Posterior vena cava (tissue), 2 donors: ENCODE measurements at places on chromosomes 1 and 21. TPM values are rescaled to one million over a fixed set of nuclear protein-coding genes. Genes with fewer than 3 reads are reported as not detected.

GRCh38 chr1:6097117-6097595, 51.5 kb downstream of the KCNAB2 start:
- no peak for DNase-seq

DNA sequence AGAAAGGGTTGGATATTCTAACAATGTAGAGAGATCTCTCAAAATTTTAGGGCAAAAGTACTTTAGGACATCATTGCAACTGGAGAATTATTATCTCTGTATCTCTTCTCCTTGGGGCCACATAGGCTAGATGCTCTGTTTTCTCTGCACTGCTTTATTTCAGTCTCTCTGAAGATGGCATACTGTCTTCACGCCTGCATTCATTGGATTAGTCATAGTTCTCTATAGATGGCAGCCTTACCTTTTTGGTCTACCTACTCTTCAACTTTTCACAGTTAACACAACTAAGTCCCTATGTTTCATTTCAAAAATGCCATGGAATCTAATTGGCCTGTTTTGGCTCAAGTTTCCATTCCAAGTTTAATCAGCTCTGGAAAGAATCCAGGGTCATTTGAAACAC, 1623.3 kb upstream of the B3GALT2 start:
- DNase-seq: no peak

DNA sequence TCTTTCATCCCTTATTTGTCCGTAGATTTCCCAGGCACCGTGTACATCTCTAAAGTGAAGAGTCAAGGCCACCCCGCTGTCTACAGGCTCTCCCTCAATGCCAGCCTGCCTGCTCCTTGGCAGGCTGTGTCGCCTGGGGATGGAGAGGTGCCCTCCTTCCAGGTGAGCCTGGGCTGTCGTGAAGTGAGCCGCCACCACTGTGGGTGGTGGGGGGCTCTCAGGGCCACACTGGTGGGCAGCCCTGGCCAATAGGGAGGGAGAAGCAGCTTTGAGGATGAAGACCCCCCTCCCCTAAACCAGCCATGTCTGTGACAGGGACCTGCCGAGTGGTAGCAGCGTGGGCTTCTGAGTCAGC, 46.2 kb downstream of the DISP3 start:
- DNase-seq: peak; percentile 35

GRCh38 chr1:13900583-13900982, 200.6 kb downstream of the PRDM2 start:
- no peak for DNase-seq

GRCh38 chr21:40466893-40467483, 380.0 kb downstream of the DSCAM start:
- no peak for DNase-seq

DNA sequence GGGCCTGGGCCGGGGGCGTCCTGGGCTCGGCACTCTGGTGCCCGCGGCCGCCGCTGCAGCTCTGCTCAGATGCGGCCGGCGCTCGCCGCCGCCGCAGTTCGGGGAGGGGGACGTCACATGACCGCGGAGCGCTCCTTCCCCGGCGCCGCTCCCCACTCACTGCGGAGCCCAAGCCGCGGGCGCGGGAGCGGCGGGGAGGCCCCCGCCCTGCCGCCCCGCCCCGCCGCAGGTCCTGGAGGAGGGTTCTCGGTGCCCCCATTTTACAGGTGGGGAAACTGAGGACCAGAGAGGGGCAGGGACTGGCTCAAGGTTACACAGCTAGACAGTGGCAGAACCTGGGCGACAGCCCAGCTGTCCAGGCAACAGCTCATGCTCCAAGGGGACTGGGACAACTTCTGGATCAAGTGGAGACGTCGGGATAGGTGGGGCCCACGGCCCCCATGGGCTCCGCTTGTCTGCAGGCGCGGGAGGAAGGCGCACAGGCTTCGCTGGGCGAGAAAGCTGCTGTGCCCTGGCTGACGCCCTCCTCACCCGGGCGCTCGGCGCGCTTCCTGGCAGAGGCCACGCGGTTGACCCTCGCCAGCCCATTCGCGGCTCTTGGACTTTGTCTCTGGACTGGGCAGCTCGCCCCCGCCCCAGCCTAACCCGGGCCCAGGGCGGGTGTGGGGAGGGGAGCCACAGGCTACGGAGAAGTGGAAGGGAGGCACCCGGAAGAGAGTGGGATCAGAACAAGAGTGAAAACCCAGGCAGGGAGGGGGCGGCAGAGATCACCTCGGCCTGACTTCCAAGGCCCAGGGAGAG, at the start of gene RAP1GAP:
Gene RAP1GAP, minus strand, starts transcription at position 100 of the 801 bp plus-strand sequence. CDS start 49,325 bp downstream, outside the sequence.
- no peak for DNase-seq

- no peak for DNase-seq
These were observed 54.0 kb downstream of the APP start for GRCh38 chr21:26116456-26117011.

The C1orf232 gene
- total RNA-seq: not detected

- no peak for DNase-seq
These were observed 29.9 kb downstream of the FUBP1 start for GRCh38 chr1:77948841-77949424.

- no peak for DNase-seq
These were observed 19.0 kb downstream of the ESPN start for GRCh38 chr1:6443339-6444115.

DNA sequence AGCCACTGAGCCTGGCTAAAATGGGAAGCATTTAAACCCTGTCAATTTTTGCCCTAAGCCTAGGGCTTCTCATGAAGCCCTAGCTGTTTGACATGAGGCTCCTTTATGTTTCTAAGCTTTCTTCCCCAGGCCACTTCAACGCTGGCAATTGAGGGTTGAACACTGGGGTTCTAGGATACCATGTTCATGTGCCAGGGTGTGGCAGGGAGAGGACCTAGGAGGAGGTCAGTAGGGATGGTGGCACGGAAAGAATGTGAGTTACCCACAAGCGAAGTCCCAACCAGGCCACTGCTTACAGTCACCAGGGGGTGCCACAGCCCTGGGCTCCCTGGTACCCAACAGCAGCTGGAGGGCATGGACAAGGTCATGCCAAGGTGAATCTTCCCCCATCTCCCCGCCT, 90.8 kb upstream of the AJAP1 start:
- DNase-seq: no peak

- no peak for DNase-seq
These were observed 681 bp downstream of the B4GALT2 start for GRCh38 chr1:43979528-43980254.

GRCh38 chr21:46172863-46173528, 11.3 kb downstream of the SPATC1L start:
- DNase-seq: no peak

The NES gene
- total RNA-seq: 142 TPM

GRCh38 chr1:204385727-204386126, 25.9 kb downstream of the PPP1R15B start:
- no peak for DNase-seq

DNA sequence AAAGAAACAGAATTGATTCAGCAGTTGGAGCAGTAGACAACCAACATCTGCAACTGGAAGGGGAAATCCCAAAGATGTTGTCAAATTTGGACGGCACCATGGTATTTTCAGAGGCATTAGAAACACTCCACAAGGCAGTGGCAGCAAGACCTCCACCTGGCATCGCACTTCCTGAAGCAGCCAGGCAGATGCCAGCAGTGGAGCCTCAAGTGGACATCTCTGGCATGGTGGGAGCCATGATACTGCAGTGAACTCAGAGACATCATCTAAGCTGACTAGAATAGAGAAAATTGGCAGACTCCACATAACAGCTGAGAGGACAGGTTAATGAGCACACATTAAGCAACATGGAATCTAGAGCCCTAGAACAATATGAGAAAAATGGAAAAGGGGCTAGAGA, 33.9 kb upstream of the RGS8 start:
- DNase-seq: no peak

DNA sequence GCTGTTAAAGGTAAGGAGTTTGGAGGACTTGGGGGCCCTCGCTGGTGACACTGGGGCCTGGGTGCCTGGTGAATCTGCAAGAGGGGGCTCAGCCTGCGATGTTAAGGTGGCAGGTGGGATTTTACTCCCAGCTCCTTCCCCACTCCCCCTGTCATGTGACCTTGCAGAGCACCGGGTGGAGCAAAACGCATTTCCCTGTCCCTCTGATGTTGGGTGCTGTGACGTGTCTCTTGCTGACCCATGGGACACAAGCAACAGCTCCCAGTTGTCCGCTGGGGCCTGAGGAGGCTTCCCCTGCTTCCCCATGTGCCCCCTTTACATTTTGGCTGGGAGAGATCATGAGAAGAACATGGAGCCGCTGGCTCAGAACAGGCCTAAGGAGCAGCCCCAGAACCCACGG, 319.0 kb downstream of the MATN1 start:
- peak; percentile 72 for DNase-seq

The GUCA2B gene
- total RNA-seq: not detected
